ENCODE measurements at places on chromosomes 6 and 20.

- DNase-seq = no peak
These were observed 30.4 kb upstream of the TRERF1 start for GRCh38 chr6:42482174-42482573.

DNA sequence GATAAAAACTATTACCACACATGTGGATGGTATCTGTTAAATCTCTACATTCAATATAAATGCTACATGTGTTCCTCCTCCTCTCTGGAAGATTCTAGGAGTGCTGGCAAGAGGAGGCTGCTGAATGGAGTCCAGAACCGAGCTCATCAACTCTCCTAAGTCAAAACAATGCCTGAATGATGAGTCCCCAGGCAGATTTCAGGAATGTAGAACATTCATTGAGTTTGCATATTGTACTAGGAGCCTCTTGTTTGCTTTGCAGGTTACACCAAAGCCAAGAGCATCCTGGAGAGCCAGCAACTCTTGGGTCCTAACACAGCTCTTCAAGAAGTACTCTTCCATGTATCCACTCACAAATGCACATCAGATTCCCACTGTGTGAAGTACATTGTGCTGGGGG is 117.6 kb upstream of the UST start:
- DNase-seq = no peak

DNA sequence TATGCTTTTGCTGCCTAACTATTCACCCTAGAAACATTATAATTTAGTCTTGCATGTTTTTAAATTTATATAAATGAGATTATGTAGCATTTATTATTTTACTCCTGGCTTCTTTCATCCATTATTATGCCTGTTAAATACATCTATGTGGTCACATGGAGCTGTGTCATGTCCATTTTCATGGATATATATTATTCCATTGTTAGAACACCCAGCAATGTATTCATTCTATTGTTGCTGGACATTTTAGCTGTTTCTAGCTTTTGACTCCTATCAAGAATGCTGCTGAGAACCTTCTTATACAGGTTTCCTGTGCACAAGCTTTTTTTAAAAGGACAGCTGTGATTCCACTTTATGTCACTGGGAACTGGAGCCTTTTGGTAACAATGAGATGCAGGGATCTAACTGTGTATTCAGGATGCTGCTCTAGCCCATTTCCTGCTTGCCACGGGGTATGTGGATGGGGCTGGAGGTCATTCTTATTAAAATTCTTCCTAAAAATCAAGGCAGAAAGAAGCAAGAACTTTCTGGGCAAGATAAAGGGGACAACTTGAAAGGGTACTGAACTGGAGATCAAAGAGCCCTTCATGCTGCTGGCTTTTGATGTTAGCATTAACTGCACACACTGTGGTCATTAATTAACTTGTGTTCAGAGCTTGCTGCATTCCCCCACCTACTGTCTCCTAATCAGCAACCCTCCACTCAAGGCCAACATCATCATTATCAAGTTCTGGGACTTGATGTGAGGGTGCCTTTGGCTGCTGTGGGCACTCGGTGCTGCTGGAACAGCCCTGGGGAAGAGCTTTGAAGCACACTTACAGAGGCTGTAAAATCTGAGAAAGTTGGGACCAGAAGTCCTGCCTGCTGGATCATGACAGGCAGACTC is 96.6 kb upstream of the AKIRIN2 start:
- DNase-seq = no peak

GRCh38 chr6:25157183-25157582 is 122.0 kb upstream of the CARMIL1 start:
- no peak for DNase-seq

DNA sequence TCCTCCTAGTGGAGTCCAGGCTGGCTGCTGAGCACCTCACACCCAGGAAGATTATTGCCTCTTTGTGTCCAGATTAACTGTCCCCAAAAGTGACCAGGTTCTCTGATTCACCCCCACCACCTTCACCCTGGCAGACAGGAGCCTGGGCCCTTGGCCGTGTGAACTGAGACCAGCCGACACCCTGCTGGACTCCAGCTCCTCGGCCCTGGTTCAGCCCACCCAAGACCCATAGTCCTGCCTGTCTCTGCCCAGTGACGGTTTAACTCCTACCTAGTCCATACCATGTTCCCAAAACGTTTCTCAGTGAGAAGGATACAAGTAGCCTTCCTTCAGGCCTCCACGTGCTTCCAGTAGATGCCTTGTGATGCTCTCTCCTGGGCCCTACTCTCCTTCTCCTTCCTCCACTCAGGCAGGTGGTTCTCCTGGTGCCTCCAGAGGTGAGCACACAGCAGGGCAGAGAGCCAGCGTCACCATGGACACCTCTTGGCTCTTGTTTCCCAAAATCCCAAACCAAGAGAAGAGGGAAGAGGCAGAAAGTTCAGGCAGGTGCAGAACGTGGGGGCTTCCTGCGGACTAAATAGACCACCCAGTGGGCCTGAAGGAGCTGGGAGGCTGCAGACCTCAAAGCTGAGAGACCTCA is 134.4 kb upstream of the CST7 start:
- DNase-seq = no peak

GRCh38 chr6:134585517-134585873 is 267.6 kb upstream of the SGK1 start:
- no peak for DNase-seq

DNA sequence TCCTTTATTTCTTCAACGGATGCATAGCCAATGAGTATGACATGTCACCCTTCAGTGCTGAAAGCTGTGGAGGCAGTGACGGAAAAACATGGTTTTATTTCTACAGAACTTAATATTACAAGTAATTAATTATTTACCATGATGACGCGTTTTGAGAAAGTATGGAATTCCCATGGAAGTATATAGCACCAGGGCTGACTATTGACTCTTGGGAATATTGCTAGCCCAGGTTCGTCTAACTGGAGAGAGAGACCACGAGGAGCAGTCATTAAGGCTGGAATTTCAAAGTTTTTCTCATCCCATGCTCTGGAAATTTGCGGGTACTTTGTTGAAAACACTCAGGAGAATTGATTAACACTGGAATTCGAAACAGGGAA is 155.2 kb upstream of the PRSS16 start:
- DNase-seq = no peak

DNA sequence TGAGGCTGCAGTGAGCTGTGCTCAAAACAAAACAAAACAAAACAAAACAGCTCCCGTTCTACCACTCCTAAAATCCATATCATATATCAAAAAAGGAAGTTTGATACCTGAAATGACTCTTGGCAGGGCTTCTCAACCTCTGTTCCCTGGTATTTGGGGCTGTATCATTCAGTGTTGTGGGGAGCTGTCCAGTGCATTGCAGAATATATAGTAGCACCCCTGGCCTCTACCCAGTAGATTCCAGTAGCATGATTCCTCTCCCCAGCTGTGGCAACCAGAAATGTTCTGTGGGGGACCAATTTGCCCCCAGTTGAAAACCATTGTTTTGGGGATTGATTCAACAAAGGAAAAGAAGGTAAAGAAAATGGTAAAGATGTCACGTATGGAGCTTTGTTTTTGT is 238.9 kb downstream of the PRL start:
- no peak for DNase-seq

DNA sequence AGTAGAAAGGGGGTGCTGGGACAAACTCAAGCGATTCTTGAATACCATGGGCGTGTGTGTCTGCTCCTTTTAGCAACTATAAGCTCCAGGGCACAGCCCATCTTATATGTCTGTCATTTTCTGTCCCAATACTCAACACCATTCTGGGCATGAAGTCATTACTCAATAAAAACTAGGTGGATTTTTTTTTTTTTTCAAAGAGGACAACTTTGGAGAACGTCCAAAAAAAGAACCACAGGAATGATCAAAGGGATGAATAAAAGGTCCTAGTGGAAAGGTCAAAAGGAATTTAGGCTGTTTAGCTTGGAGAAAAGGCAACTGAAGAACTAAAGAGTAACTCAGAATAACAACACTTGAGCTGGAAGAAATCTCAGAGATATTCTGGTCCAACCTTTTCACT is 24.4 kb downstream of the UQCC1 start:
- no peak for DNase-seq

- peak; percentile 18 for DNase-seq
These were observed 50.3 kb upstream of the GFRAL start for GRCh38 chr6:55276745-55277530.

- no peak for DNase-seq
These were observed 50.0 kb downstream of the TTI1 start for GRCh38 chr20:37983286-37983685.

GRCh38 chr20:53582574-53583351 is 10.9 kb downstream of the ZNF217 start:
- peak; percentile 85 for DNase-seq
